ENCODE measurements at places on chromosomes 3 and 15. TPM values are rescaled to one million over a fixed set of nuclear protein-coding genes. Genes with fewer than 3 reads are reported as not detected.

Gene DAZL
- not detected for total RNA-seq

Gene ISL2
- total RNA-seq: not detected

Gene ACAN
- not detected for total RNA-seq

Gene RLBP1
- not detected for total RNA-seq

Gene FBXW12
- total RNA-seq: not detected

Gene TMIE
- total RNA-seq: 1.5 TPM

Gene TCF12
- 70.7 TPM for total RNA-seq

Gene ADAMTS7
- total RNA-seq: 0.10 TPM

DNA sequence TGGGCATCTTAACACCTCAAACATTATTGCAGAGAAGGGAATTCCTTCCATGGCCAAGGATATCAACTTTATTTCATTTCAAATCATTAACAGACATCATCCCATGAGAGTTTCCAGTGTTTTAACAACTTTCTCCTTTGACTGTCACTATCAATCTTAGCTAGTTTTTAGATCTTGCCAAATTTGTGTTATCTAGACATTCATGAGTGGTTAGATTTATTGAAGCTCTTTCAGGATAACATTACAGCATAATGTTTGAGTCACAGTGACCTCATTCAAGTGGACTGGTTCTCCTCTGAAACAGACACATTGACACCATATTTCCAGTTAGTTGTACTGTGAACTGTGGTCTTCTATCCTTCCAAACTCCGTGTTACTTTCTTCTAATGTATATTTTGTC lies 8.6 kb upstream of the TNFAIP8L3 start:
- H3K27ac ChIP-seq: no peak overlapping the region
- no peak overlapping the region for H3K4me3 ChIP-seq
- H3K27me3 ChIP-seq: peaks cover 33% of the 10 kb centered on the region
- no peaks in the 10 kb centered on the region for H3K36me3 ChIP-seq
- no peaks in the 10 kb centered on the region for H3K4me1 ChIP-seq

DNA sequence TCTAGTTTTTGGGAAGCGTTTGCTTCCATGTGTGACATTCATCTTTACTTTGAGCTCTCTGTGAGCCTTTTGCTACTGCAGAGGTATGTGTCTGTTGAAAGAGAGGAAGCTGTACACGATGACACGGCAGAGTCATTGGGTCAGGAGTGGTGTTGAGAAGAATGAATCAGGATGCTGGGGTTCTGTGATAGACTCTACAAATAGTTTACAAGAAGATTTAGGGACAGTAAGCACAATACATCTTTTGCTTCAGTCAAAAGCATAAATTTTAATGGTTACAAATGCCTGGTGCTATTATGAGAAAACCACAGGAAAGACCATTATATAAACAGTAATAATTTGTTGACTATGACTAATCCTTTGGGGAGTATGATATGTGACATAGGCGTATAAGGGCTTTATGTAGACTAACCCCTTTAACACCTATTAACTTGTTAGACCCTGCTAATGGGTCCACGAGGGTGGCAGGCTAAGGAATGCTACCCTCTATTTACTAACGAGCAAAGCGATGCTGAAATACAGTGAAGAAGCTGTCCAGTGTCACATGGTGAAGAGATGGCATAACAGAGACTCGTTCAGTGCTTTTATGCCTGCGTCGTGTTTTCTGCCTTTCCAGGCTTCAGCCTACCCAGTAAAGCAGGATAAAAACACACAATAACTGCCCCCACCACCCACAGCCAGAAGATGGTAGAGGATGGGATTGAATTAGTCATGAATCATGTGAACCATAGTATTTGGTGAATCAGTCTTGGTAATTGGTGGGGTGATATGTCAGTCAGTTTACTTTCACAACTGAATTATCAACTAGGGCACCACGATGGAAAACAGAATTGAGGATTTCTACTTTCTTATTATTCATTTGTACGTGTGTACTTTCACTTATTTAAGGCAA lies 118.8 kb downstream of the LPP start:
- DNase-seq: no peak
- H3K27ac ChIP-seq: no peak overlapping the region
- H3K4me1 ChIP-seq: peaks cover 21% of the 10 kb centered on the region
- H3K4me3 ChIP-seq: no peak overlapping the region

DNA sequence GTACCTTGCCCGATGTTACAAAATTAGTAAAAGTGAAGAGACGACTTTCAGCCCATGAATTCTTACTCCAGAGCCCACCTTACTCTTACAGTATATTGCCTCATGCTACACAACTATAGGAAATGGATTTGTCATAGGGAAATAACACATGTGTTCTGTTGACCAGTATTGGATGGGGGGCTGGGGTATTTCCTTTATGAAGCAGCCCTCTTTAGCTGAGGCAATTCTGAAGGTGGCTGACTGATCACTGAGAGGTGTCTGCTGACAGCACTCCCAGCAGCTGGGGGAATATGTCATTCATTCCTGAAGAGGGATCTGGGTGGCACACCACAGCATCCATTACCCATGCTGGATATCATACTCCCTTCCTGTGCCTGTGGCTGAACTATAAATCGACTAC lies 6.4 kb upstream of the GOLM2 start:
- no peaks in the 10 kb centered on the region for H3K36me3 ChIP-seq
- no peak overlapping the region for H3K27ac ChIP-seq
- peaks cover 8% of the 10 kb centered on the region for H3K4me1 ChIP-seq
- H3K27me3 ChIP-seq: peaks cover 2% of the 10 kb centered on the region
- H3K4me3 ChIP-seq: no peak overlapping the region

DNA sequence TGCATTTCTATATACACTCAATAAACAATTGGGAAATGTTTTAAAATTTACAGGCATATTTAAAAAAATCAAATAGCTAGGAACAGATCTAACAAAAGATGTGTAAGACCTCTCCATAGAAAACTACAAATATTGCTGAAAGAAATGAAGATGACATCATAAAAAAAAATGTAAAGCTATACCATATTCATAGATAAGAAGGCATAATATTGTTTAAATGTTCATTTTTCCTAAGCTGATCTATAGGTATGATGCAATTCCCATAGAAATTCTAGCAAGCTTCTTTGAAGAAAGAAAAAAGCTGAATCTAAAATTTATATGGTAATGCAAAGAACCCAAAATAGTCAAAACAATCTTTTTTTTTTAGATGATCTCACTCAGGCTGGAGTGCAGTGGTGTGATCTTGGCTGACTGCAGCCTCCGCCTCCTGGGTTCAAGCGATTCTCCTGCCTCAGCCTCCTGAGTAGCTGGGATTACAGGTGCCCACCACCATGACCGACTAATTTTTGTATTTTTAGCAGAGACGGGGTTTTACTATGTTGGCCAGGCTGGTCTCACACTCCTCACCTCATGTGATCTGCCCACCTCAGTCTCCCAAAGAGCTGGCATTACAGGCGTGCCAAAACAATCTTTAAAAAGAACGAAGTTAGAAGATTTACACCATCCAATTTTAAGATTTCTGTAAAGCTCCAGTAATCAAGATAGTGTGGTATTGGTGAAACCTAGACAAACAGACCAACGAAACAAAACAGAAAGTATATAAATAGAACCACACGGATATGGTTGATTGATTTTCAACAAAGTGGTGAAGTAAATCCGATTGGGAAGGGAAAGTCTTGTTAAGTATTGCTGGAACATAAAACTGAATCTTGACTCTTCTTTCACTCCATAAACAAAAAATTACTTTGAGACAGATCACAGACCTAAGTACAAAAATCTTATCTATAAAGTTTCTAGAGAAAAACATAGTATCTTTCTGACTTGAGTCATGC lies 6.3 kb upstream of the BHLHE40 start:
- DNase-seq: no peak
- H3K36me3 ChIP-seq: no peaks in the 10 kb centered on the region
- peaks cover 28% of the 10 kb centered on the region for H3K4me1 ChIP-seq
- no peak overlapping the region for H3K4me3 ChIP-seq

DNA sequence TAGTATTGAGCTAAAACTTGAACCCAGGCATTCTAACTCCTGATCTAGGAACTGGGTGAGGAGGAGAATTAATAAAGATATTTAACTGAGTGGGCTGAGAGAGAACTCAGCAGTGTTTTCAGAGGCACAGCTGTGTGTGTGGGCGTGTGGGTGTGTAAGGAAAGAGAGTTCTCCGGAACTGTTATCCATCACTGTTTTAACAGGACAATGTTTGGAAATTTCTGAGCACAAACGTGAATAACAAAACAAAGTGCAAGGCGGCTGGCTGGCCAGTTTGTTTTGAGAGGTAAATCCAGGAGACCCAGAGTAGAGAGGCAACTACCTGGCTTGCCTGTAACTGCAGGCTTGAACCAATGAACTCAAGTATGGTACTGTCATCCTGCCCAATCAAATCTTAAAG lies 5.0 kb upstream of the PTPN9 start:
- no peak for DNase-seq
- H3K4me3 ChIP-seq: no peak overlapping the region
- H3K27me3 ChIP-seq: no peaks in the 10 kb centered on the region
- H3K36me3 ChIP-seq: peaks cover 17% of the 10 kb centered on the region
- peaks cover 11% of the 10 kb centered on the region for H3K4me1 ChIP-seq

DNA sequence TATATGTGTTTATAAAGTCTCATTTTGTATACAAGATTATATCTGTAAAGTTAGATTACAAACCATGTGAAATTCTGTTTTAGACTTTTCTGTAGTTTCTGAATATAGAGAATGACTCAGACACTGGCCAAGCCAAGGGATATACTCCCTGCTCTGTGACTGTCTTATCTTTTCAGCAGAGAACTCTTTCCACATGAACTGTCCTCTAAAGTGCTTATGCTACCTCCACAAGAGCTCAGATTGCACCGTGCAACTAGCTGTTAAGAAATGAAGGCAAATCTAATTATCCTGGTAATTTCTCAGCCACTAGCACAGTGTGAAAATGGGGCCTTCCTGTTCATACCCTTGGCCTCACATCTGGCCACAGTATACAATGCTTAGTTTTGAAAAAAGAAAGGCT lies 44.3 kb upstream of the CPNE4 start:
- DNase-seq: no peak
- H3K36me3 ChIP-seq: no peaks in the 10 kb centered on the region
- peaks cover 4% of the 10 kb centered on the region for H3K27me3 ChIP-seq
- no peak overlapping the region for H3K27ac ChIP-seq
- H3K4me1 ChIP-seq: no peaks in the 10 kb centered on the region
- H3K4me3 ChIP-seq: no peak overlapping the region

DNA sequence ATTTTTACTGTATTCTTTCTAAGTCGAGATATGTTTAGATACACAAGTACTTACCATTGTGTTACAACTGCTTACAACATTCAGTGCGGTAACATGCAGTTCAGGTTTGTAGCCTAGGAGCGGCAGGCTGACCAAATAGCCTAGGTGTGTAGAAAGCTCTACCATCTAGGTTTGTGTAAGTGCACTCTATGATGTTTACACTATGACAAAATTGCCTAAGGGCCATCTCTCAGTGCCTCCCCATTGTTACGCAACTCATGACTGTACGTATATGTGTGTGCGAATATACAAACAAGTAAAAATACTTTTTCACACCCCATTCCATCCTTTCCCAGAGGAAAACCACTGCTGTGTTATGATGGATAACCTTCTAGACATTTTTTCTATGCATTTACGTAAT lies 44.3 kb downstream of the PXYLP1 start:
- H3K27me3 ChIP-seq: no peaks in the 10 kb centered on the region
- no peak overlapping the region for H3K4me3 ChIP-seq
- H3K27ac ChIP-seq: no peak overlapping the region
- DNase-seq: no peak
- H3K36me3 ChIP-seq: peaks cover 2% of the 10 kb centered on the region
- peaks cover 22% of the 10 kb centered on the region for H3K4me1 ChIP-seq

- H3K27ac ChIP-seq: no peak overlapping the region
- H3K36me3 ChIP-seq: no peaks in the 10 kb centered on the region
- no peaks in the 10 kb centered on the region for H3K27me3 ChIP-seq
- DNase-seq: no peak
- peaks cover 15% of the 10 kb centered on the region for H3K4me1 ChIP-seq
Measured at GRCh38 chr15:92102395-92102755, 248.9 kb downstream of the SLCO3A1 start.

GRCh38 chr3:29310865-29311264 lies 30.0 kb downstream of the RBMS3 start:
- H3K27ac ChIP-seq: no peak overlapping the region
- no peaks in the 10 kb centered on the region for H3K4me1 ChIP-seq
- DNase-seq: no peak
- H3K4me3 ChIP-seq: no peak overlapping the region

- no peak overlapping the region for H3K4me3 ChIP-seq
- no peaks in the 10 kb centered on the region for H3K4me1 ChIP-seq
- no peak overlapping the region for H3K27ac ChIP-seq
- peak; percentile 12 for DNase-seq
- no peaks in the 10 kb centered on the region for H3K36me3 ChIP-seq
Measured at GRCh38 chr3:23183731-23184130, 19.4 kb upstream of the UBE2E2 start.

GRCh38 chr3:150371741-150372254 lies 36.3 kb upstream of the TSC22D2 start:
- no peak overlapping the region for H3K27ac ChIP-seq
- no peaks in the 10 kb centered on the region for H3K36me3 ChIP-seq
- H3K27me3 ChIP-seq: no peaks in the 10 kb centered on the region
- no peak overlapping the region for H3K4me3 ChIP-seq

DNA sequence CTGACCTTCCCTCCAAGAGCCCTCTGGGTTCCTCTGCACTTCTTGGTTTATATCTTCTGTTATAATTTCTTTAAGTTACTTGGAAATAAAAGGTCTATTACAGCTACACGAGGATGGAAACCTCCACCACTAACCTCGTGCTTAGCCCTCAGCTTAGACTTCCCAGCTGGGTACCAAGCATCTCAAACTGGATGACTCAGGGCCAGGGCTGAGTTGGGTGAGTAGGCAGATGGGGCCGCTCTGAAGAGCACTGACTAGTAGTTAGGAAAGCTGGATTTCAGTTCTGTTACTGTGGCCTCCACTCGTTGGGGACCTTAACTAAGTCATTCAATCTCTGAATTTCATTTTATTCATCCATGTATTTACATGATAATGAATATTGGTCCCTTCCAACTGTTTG lies 1036.6 kb downstream of the IGSF11 start:
- no peaks in the 10 kb centered on the region for H3K36me3 ChIP-seq
- H3K4me1 ChIP-seq: no peaks in the 10 kb centered on the region
- H3K27me3 ChIP-seq: peaks cover 11% of the 10 kb centered on the region
- no peak overlapping the region for H3K27ac ChIP-seq
- no peak overlapping the region for H3K4me3 ChIP-seq

GRCh38 chr3:32601722-32602121 lies 31.1 kb upstream of the DYNC1LI1 start:
- H3K27me3 ChIP-seq: peaks cover 7% of the 10 kb centered on the region
- H3K4me1 ChIP-seq: no peaks in the 10 kb centered on the region
- no peaks in the 10 kb centered on the region for H3K36me3 ChIP-seq

DNA sequence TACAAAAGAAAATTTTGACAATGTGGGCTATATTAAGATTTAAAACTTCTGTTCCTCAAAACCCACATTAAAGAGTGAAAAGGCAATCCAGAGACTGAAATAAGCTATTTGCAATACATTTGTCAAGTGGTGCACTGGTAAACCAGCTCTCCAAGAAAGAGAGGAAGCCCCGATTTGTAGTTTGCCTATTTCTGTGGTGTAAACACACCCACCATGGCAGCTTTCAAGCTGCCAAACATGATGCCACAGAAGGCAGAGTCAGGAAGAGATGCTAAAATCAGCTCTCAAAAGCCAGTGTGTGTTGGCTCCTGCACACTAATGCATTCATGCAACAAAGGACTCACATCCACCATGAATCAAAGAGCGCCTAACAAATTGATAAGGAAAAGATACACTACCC lies 17.5 kb downstream of the RFTN1 start:
- H3K4me3 ChIP-seq: peak overlapping the region; percentile 1
- peak; percentile 21 for DNase-seq
- peak overlapping the region; percentile 46 for H3K27ac ChIP-seq
- H3K36me3 ChIP-seq: peaks cover 34% of the 10 kb centered on the region
- no peaks in the 10 kb centered on the region for H3K27me3 ChIP-seq
